GM20000 (cell line): ENCODE measurements at places on chromosomes 7 and 10.

- DNase-seq: peak; percentile 71
Observed at GRCh38 chr7:20330928-20331909, 519 bp downstream of the ITGB8 start.

DNA sequence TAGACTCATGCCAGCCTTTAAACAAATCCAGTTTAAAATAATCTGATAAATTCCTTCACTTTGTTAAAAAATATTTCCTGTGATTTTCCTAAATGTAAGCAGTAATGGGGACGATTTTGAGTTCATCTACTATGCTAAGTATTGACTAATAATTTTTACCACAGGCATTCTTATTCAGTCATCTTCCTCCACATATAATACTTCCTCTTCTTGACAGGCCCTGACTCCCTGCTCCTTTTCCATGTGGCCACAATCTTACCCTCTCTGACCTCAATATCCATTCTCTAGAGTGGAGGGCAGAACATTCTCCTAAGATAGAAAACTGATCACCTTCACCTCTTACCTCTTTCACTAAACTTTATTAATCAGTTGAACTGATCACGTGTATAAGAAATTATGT, 7.8 kb downstream of the DNAJC2 start:
- DNase-seq: no peak

- DNase-seq: no peak
Observed at GRCh38 chr10:6409971-6410643, 170.0 kb downstream of the PRKCQ start.

DNA sequence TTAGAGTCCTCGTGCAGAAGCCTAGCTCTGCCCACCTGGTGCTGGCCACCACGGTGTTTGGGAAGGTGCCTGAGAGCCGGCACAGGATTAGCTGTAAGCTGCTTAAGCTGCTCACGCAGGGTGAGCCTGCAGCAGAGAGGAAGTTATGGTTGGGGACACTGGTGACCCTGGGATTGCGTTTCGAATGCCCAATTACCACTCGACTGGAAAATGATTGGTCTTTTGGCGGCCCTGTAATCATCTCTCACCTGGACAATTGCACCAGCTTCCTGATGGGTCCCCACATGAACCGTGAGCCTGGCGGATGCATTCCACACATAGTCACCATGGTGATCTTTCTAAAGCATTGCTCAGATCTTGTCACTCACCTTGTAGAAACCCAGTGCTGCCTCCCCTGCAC, 442.3 kb upstream of the ZMIZ1 start:
- no peak for DNase-seq

- no peak for DNase-seq
Observed at GRCh38 chr7:44377134-44377463, 51.7 kb upstream of the CAMK2B start.

DNA sequence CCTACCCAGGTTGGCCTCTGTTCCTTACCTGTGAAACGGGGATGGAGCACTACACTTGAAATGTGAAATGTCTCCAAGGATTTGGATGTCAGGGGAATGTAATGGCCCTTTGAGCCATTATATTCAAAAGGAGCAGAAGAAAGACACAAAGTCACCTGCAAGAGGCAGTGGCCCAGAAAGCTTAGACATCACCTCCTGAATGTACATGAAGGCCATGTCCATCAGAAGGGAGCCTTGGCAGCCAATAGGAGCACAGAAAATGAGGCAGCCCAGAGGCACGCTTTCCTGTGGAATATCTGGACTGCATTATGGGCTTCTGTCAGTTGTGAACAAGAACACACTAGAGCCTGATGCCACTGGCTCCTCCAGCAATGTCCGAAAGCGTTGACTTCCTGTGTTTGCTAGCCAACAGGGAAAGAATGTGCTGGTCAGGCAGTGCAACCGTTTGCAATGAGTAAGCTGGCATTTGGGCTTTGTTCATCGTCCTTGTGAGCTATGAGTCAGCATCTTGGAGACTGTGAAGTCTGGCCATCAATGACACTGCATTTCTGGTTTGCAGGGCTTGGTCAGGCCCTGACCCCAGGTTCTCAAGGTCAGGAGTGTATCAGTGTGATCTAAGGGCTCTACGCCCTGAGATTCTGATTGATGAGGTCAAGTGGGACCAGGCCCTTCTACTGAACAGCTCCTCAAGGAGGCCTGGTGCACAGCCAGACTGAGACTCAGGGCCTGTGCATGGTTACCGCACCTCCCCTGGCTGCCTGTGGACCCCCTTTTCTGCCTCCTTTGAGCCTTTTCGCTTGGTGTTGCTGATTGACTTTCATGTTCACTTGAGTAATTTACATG, 222.4 kb downstream of the RPS24 start:
- no peak for DNase-seq

GRCh38 chr7:50614721-50615518, 49.7 kb upstream of the DDC start:
- no peak for DNase-seq

GRCh38 chr7:20307901-20308300, 22.8 kb upstream of the ITGB8 start:
- DNase-seq: no peak

DNA sequence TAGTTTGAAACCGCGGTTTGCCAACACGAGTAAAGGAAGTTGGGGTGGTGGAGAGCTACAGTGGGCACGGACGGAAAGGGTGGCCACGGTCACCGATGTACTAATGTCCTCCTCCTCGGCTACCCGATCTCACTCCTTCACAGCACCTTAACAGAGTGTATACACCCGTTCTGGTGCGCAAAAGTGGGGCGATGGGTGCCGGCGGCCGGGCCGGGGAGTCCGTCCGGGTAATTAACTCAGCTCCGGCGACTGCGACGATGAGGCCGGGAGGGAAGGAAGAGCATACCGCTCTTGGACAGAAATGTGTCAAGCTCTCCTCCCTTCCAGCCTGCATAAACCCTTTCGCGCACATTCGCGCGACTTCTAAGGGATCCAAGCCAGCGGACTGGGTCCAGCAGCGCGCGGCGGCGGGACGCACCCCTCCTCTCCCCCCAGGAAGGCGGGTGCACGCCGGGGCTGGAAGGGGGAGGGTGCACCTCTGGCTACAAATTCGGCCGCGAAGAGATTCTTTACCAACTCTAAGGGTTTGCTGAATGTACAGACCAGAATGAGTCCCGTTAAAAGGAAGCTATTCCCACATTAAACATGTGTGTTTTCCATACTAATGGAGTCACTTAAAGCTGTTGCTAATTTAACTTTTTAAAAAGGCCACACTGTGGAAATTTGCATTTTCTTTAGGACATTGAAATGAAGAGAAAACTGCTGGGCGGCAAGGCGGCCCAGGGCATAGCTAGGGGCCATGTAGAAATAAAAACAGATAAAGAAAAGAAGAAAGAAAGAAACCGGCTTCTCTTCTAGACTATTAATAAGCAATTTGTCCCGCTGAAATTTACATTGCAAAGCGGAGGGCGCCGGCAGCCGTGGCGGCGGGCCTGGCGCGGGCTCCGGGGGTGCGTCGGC, 6.6 kb upstream of the EBF3 start:
- DNase-seq: peak; percentile 32
